WTC11 (cell line): ENCODE measurements at places on chromosomes 13 and 19. TPM values are rescaled to one million over a fixed set of nuclear protein-coding genes. Genes with fewer than 3 reads are reported as not detected.

- no peak for DNase-seq
Observed at GRCh38 chr19:16470541-16470910, 1.2 kb downstream of the EPS15L1 start.

DNA sequence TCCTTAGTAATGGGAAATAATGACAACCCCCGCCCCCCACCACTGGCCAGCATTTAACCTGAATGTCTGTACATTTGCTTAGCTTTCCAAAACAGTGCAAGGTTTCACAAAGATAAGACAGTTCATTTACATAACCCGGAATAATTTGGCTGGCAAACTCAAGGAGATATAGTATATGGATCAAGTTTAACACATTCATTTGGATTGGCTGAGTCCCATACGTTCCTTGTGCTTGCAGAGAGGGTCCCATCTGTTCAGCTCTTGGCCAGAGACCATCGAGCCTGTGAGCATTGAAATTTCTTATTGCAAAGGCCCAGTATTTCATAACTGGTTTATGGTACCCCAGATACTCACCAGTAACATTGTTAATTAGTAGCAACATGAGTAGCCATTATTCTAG is 116.5 kb downstream of the GPC6 start:
- no peak for DNase-seq

DNA sequence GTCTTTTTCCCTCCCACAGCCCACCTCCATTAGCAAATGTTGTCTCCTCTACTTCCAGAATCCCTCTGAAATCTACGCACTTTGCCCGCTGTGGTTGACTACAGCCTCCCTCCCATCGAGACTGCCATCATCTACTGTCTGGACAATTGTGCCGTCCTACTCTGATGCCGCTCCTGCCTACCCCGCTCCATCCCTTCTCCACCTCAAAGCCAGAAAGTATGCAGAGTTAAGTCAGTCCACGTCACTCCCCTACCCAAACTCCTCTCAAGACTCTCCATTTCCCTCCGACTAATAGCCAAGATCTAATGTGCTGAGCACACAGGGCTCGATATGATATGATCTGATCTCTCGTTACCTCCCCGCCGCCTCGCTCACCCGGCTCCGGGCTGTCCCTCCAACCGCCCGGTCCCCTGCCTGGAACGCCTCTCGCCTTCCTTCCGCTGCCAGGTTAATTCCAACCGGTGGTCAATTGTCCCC is 556 bp downstream of the CACTIN start:
- DNase-seq, result no peak

Gene ZNF534
- total RNA-seq, result 0.23 to 0.42 TPM (median 0.37 TPM) in 3 replicates

Gene CADM4
- 12.2 to 13.3 TPM (median 12.4 TPM) in 3 replicates for total RNA-seq
